ENCODE measurements at places on chromosomes 16 and 17.

GRCh38 chr16:31351942-31352325, 3.0 kb upstream of the ITGAX start:
- peak; percentile 57 for DNase-seq

DNA sequence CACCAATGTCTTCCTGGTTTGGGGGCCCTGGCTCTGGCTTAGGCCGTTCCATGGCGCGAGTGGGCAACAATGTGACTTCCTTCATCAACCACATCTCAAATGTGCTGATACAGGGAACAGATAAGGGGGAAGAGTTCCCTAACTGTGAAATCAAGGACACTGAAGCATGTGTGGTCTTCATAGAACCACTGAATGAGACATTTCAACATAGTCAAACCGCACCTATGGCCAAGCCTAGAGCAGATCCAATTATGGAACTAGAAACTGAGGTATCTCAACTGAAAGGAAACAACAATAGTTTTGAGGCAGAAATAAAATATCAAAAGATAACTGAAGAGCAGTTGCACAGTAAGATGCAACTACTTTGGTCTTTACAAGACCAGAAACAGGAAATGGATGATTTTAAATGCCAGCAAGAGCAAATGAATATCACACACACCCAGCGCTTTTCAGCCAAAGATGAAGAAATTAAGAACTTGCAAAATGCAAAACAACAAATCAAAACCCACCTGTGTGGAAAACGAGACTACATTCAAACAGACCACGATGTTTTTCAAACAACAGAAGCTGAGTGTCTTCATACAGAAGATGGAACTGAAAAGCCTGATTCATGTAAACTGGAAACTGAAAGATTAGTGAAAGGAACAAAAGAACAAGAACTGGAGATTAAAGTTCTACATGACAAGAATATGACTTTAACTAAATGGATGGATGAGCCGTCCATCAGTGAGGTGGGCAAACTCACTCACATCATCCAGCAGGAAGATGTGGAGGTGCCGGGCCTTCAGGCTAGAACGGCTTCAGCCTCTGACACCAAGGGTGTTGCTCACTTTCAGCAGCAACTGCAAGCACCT, 18.1 kb upstream of the LCMT1 start:
- peak; percentile 30 for DNase-seq

DNA sequence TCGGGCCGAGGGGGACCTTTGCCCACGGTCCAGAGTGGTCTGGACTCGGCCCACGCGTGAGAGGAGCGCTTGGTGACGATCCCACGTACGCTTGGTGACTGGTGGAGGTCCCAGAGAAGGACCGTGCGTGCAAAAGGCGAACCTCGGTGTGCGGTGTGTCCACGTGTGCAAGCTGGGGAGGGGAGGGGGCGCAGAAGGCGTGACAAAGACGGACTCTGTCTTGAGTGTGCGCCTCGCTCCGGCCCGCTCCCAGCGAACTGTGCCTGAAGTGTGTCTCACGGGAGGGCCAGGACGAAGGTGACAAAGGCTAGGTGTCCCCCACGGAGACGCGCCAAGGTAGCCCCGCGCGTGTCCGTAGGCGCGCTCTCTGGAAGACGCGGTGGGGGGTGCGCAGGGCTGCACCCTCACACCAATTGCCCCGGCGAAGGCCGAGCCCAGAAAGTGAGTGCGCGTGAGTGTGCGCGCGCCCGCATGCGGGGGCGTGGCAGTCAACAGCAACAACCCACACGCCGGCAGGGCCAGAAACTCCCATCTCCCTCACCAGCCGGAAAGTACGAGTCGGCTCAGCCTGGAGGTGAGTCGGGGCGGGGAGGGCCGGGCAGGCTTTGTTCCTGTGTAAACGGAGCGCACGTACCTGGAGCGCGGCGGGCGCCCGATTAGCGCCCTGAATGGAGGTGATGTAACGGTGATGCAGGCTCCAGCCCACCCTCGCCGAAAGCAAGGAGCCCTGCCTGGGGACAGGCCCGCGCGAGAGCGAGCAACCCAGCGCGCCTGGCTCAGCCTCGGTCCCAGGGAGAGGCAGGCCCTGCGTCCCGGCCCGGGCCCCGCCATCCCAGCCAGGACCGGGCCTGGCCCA, at the start of gene GPRC5C:
Gene GPRC5C (plus strand): TSS at position 521 of the 856 bp plus-strand sequence. CDS start 7,689 bp downstream, outside the sequence.
- DNase-seq, result peak; percentile 62

GRCh38 chr16:84144209-84144858, 643 bp downstream of the HSDL1 start:
- peak; percentile 67 for DNase-seq

- no peak for DNase-seq
These were observed 22.8 kb downstream of the WSCD1 start for GRCh38 chr17:6092903-6093468.

- no peak for DNase-seq
These were observed 46.6 kb upstream of the MED13 start for GRCh38 chr17:62111562-62112171.

GRCh38 chr17:80844418-80844990, 147.1 kb upstream of the CHMP6 start:
- DNase-seq, result no peak

- no peak for DNase-seq
These were observed 27.4 kb downstream of the TMEM11 start for GRCh38 chr17:21186399-21187187.

GRCh38 chr17:44223541-44224071, 4.1 kb upstream of the UBTF start:
- DNase-seq, result no peak

DNA sequence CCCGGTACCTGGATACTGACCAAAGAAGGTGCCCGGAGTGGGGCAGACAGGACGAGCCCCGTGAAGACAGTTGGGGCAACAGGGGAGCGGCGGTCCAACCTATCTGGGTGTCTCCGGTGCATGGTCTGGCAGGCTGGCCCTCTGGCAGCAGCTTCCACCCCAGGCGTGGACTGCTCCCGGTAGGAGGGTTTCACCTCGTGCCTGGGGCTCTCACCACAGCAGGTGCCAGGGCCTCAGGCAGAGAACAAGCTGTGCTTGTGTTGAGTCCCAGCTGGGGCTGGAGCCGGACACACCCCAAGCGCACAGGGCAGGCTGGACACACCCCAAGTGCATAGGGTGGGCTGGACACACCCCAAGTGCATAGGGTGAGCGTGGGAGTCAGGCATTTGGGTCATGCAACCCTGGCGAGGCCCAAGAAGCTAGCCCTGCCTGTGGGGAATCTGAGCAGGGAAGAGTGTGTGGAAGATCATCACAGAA, 1.5 kb upstream of the FBXL16 start:
- DNase-seq, result no peak

DNA sequence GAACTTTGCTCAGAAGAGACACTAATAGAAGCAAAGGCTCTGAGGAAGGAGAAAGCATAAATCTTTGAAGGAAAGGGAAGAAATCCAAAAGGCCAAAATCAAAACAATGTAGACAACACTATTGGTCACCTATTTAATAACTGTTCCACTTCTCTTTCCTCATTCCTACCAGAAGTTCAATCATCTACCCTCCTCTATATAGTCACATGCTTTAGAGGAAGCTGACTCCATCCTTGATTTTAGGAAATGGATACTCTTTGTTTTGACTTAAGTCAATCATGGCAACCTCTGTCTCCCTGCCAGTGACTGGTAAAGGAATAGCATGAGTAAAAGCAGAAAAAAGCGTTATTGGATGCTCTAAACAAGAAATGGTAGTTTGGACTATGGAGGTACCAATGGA, 7.3 kb downstream of the BRIP1 start:
- DNase-seq, result no peak

GRCh38 chr17:52110923-52111581, 47.5 kb downstream of the CA10 start:
- DNase-seq, result no peak

DNA sequence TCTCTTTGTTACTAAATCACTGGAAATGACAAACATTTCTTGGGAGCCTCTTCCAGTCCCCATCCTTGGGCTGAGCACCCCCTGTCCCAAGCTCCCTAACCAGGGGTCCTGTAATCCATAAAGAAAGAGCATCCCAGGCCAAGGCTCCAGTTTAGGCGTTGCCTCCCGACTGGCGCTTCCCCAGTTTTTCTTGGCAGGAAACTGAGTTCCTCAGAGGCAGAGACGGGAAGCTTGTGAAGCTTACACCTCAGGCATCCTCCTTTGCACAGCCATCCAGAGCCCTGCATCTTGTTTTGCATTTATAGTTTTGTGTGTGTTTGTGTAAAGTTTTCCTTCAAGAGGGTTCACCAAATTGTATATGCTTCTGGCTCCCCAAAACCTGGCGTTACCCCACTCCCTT, 7.1 kb downstream of the COPZ2 start:
- DNase-seq, result no peak

DNA sequence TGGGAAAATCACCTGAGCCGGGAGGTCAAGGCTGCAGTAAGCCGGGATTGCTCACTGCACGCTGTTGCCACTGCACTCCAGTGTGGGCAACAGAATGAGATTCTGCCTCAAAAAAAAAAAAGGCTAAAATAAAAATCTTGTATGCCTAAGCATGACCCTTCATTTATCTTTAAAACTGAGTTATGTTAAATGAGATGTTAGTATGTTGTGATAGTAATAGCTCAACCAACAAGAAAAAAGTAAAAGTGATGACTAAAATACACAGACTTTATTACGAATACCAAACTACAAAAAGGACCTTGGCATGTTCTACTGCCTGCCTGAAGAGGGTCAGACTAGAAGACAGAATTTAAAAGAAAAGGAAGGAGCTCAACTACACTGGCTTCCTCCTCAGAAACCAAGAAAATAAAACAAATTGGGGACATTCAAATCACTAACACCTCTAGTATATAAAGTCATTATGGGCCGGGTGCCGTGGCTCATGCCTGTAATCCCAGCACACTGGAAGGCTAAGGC, 4.4 kb downstream of the SMURF2 start:
- no peak for DNase-seq

DNA sequence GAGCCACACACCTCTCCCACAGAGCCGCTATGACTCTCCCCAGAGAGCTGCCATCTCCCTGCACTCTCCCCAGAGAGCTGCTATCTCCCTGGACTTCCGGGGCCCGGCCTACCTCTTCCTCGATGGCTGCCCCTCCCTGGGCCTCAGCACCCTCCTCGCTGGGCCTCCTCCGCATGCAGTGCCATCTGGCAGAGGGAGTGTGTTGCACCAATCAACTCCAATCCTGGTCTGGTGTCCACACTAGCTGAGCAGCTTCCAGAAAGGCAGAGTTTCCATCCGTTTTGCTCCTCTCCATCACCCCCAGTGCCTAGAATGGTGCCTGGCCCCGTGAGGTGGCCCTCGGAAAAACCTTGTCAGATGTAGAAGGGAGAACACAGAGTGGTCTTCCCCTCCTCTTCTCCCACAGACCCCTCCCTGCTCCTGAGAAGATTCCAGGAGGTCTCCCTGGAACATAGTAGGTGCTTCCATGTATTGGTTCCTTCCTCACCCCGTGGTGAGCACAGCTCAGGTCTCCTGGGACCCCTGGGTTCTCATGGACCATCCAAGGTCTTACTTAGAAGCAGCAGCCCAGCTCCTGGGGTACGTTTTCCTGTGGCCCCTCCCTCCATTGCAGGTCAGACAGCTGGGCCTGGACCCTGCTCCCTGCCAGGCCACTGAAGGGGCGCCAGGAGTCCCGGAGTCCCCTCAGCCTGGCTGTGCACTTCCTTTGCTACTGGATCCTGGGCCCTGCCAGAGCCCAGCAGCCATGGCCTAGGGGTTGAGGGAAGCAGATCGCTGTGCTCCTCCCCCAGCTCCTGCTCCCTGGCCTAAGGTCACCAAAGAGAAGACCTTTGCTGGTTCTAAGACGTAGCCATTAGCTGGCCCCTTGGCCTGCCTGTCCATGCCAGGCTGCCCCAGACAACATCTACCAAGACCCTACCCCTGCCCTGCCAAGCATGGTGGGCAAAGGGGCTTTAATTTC, 233.8 kb upstream of the GSE1 start:
- DNase-seq, result no peak

- DNase-seq, result peak; percentile 5
These were observed 4.9 kb downstream of the MT3 start for GRCh38 chr16:56594292-56594619.

- DNase-seq, result no peak
These were observed 702 bp upstream of the MARVELD3 start for GRCh38 chr16:71625113-71625850.

- no peak for DNase-seq
These were observed 257.6 kb upstream of the HSBP1 start for GRCh38 chr16:83550183-83550569.

- no peak for DNase-seq
These were observed 15.9 kb downstream of the ADPRM start for GRCh38 chr17:10713318-10713717.

DNA sequence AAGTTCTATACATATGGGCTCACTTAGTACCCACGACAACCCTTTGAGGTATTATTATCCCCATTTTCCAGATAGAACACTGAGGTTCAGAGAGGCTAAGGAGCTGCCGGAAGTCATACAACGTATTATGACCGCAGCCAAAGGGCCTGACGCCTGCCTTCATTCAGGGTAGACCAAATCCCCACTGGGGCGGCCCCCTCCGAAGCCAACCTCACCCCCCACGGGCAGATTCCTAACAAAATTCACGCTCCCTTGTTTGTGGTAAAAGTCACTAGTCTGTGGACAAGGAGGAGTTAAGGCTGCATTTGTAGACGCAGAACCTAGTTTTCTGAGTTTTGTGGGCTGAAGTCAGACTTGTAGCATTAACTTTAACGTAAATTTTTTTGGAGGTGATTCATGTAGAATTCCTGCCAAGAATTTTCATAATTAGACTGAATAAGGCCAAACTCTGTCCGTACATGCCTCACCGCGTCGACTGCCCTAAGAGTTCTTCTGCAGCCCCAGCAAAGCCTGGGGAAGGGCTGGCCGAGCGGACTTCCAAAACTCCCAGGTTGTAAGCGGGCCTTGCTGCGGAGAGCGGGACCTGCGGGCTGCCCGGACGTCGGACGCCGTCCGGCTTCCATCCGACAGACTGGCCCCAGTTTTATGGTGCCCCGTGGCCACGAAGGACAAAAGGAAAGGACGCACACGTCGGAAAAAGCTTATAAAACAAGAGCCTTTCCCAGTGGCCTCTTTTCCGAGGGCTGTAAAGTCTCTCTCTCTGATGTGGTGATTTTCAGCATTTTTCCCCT, 75.7 kb downstream of the NXN start:
- no peak for DNase-seq

- DNase-seq, result no peak
These were observed 7.1 kb downstream of the IRX5 start for GRCh38 chr16:54937671-54938211.

GRCh38 chr16:56910654-56911539, 21.0 kb upstream of the HERPUD1 start:
- peak; percentile 38 for DNase-seq

DNA sequence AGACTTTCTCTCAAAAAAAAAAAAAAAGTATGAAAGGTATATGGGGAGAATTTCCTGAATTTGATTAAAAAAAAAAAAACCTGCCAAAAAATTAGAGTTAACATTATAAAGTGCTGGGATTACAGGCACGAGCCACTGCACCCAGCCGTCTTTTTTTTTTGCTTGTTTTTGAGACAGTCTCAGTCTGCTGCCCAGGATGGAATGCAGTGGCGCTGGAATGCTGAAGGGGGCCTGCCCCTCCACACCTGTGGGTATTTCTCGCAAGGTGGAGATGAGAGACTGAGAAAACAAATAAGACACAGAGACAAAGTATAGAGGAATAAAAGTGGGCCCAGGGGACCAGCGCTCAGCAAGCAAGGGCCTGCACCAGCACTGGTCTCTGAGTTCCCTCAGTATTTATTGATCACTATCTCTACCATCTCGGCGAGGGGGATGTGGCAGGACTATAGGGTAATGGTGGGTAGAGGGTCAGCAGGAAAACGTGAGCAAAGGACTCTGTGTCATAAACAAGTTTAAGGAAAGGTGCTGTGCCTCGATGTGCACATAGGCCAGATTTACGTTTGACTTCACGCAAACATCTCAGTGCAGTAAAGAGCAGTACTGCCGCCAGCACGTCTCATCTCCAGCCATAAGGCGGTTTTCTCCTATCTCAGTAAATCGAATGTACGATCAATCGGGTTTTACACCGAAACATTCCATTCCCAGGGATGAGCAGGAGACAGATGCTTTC, 117.2 kb downstream of the GOSR1 start:
- DNase-seq, result no peak
